Umbilical cord (tissue), 2 donors: ENCODE measurements at places on chromosomes 16 and 17.

DNA sequence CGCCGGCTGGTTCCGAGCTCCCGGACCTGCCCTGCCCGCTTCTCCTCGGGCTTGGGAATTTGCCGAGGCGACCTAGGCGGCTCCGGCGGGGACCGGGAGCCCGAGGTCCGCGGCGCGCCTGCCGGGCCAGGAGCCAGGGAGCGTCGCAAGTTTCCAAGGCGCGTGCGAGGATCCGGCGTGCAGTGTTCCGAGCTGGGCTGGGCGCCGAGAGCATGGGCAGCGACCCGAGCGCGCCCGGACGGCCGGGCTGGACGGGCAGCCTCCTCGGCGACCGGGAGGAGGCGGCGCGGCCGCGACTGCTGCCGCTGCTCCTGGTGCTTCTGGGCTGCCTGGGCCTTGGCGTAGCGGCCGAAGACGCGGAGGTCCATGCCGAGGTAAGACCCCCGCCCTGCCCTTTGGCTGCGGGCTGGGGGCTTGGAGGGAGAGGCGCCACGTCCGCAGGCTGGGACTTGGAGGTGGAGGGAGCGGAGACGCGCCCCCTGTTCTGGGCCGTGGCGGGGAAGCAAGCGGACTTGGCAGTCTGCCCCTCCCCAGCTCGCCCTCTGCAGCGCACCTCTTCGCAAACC, 668 bp downstream of the MMP15 start:
- no peak for DNase-seq

- DNase-seq, result no peak
Observed at GRCh38 chr16:60655514-60656153, 1380.6 kb downstream of the CDH8 start.

GRCh38 chr16:88550246-88550661, 19.9 kb upstream of the ZC3H18 start:
- no peak for DNase-seq

GRCh38 chr17:74466111-74466827, at the start of gene CD300A:
Gene CD300A (plus strand): TSS chr17:74466634. CDS start chr17:74466704, 70 bp downstream.
- peak; percentile 72 for DNase-seq

- DNase-seq, result no peak
Observed at GRCh38 chr16:31076319-31076718, 2.1 kb downstream of the ZNF646 start.
